ENCODE measurements at places on chromosomes 13 and 19. TPM values are rescaled to one million over a fixed set of nuclear protein-coding genes. Genes with fewer than 3 reads are reported as not detected.

The MBD3L3 gene
- total RNA-seq, result not detected

The DMKN gene
- total RNA-seq, result 0.44 TPM

The ACP5 gene
- 2.7 TPM for total RNA-seq

The ZFP28 gene
- 3.1 TPM for total RNA-seq

The SHISA7 gene
- not detected for total RNA-seq

The ZNF211 gene
- total RNA-seq, result 1.6 TPM

The RXFP2 gene
- total RNA-seq, result 0.47 TPM

The CGB2 gene
- not detected for total RNA-seq

DNA sequence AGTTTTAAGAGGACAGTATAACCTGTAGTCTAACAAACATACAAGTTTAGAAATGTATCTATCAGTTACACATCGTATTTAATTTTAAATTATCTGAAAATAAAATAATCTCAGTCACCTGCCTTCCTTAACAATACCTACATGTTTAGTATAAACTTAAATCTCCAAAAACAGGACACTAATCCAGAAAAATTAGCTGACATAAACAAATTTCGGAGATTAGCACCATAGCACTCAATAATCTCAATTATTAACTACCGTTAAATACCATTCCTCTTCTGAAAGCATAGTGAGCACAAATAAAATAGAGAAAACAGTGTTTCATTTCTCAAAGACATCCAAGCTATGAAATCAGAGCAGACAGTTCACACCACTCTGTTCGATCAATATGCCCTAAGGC is 13.2 kb downstream of the MED4 start:
- no peak for DNase-seq

- no peak for DNase-seq
Measured at GRCh38 chr13:112940236-112940635, 28.8 kb upstream of the MCF2L start.

DNA sequence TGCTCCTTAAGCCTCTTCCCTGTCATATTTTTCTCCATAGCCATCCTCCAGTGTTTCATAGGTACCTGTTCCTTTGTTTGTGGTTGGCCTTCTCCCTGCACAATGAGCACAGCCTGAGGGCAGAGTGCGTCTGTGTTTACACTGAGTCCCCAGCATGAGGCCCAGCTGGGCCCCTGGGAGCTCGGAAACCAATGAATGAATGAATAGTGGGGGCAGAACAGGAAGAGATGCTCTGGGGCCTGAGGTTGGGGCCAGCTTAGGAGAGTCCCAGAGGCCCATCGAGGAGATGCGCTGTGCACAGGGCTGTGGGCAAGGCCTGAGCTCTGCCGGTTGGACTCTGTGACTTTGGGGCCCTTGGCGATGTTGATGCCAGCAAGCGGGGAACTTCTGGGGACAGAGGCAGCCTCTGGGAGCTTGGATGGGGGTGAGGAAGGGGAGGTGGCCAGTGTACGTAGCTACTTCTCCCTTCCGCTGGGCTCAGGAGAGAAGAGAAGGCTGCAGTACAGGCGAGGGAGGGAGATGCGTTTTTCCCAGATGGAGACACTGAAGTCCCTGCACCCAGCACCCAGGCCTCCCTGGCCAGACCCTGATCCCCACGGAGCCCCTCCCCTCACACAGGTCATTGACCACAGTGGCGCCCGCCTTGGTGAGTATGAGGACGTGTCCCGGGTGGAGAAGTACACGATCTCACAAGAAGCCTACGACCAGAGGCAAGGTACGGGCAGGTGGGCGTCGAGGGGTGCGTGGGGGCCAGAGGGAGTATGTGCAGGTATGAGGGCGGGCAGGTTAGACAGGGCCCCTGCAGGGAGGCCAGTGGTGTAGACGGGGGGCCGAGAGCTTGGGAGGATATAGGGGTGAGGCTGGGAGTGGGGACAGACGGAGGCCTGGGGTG is 5.1 kb downstream of the TBCB start:
- DNase-seq, result no peak

GRCh38 chr19:14544977-14545715 is 15.8 kb downstream of the TECR start:
- DNase-seq, result peak; percentile 98

DNA sequence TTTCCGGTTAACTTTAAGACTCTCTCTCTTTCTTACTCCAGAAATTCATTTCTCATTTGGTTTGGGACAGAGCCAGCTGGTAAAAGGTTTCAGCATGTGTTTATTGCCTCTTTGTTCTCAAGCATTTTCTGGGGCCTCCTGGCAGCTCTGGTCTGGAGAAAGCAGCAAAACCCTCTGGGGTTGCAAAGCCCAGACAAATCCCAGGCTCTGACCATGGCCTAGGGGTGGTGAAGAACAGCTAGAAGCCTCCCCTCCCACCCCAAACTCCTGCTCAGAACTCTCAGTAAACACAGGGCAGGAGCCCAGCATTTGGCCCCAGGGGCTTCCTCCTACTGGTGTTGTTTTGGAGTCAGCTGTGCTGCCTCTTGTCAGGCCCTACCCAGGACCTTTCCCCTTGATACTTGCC is 124.2 kb upstream of the SERP2 start:
- peak; percentile 26 for DNase-seq

- no peak for DNase-seq
Measured at GRCh38 chr19:14091813-14092462, 1.4 kb upstream of the SAMD1 start.

GRCh38 chr13:106517109-106517847 is 18.2 kb downstream of the EFNB2 start:
- no peak for DNase-seq

DNA sequence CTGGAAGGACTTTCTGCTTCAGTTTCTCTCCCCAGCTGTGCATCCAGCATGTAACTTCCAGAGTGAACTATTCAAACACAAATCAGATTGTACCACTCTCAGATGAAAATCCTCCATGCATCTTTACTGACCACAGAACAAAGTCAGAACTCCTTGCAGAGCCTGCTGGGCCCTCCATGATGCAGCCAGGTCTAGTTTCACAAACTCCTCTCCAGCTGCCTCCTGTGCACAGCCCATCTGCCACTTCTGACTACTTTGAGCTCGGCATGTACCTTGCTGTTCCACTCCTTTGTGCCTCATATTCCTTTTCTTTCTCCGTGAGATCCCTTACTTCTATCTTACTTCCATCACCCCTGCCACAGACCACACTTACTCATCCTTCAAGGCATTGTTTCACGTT is 31.4 kb downstream of the NALCN start:
- DNase-seq, result no peak

DNA sequence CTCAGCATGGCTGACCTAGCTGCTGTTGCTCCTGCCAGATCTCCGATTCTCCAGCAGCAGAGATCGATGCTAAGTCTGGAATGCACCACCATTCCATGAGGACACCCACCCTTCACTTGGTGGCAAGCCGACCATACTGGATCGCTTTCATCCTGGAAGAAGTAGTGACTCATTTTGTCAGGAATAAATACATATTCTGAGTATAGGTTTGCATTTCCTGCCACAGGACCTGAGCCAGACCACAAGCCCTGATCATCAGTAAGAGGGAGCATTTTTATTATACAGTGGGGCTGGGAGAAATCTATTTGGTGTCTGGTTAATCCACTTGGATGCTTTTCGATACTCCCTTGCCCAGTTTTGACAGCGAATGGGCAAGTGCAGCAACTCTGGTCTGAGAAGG is 10.9 kb upstream of the KCTD15 start:
- no peak for DNase-seq

DNA sequence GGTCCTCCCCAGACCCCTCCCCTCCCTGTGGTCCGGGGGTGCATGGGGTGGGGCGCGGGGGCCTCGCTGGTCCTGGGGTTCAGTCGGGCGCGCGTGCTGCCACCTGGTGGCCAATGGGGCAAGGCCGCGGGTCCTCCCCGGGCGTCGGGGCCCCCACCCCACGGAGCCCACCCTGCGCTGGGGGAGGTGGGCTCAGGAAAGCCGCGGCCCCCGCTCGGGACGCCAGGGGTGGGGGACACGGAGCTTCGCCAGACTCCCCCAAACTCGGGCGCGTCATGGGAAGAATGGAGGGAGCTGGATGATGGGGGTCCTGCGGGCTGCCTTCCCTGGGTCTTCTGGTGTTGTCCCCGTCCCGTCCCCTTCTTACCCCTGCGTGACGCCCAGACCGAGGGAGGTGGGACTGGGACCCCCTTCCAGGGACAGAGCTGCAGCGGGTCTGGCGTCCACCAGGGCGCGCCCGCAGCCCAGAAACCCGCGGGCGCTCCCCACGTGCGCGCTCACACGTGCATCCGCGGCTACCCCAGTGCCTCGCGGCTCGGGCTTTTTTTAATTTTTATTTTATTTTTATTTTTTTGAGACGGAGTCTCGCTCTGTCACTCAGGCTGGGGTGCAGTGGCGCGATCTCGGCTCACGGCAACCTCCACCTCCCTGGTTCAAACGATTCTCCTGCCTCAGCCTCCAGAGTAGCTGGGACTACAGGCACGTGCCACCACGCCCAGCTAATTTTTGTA is 19.8 kb upstream of the TCF3 start:
- no peak for DNase-seq

Data from psoas muscle (tissue), 8 donors.